ENCODE measurements at places on chromosomes 13 and 19.

- no peak for DNase-seq
These were observed 1456.1 kb upstream of the MIR17HG start for GRCh38 chr13:89891416-89891815.

GRCh38 chr13:52665325-52665724 is 12.7 kb downstream of the SUGT1 start:
- DNase-seq: peak; percentile 8

DNA sequence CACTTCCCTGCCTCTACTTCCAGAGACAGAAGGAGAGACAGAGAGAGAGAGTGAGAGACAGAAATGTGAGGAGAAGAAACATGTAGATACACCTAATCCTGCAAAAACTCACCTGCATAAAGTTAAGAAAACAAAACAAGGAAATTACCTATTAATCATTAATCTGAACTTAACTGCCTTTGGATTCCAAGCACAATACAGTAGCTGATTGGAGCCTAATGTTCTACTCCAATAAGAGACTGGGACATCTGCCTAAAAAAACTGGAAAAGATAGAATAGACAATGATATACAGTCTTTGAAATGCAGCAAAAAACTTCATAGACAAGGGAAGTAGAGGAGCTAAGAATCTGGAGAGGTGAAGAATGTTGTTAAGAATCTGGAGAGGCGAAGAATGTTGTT is 910.2 kb upstream of the SLC10A2 start:
- DNase-seq: no peak

GRCh38 chr19:41500443-41500842 is 57.5 kb downstream of the ERICH4 start:
- no peak for DNase-seq

DNA sequence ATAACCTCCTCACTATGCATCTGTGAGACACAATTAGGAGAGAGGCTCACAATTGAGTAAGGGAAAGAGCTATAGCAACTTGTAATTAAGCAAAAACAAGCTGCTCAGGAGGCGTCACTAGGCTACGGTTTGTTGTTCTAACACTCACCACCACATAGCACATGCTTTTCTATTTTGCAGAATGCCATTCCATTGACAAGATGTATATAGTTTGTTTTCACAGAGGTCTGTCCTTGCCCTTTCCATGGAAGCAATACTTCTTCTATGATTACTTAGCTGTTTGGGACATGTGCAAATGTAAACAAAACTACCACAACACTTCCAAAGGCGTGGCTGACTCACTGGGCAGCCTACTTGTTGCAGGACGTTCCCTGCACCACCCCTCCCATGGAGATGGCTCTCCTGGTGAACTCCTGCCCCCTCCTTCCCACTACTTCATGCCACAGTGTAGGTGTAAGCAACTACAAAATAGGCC is 33.9 kb upstream of the FAM216B start:
- DNase-seq: peak; percentile 89

GRCh38 chr19:33678796-33679585 is 57.2 kb downstream of the CHST8 start:
- no peak for DNase-seq

GRCh38 chr13:98548230-98548629 is 28.7 kb downstream of the STK24 start:
- no peak for DNase-seq

GRCh38 chr13:102812611-102813287 is 13.8 kb downstream of the BIVM start:
- DNase-seq: no peak

- peak; percentile 65 for DNase-seq
These were observed 100.4 kb downstream of the RFC3 start for GRCh38 chr13:33918199-33918932.

DNA sequence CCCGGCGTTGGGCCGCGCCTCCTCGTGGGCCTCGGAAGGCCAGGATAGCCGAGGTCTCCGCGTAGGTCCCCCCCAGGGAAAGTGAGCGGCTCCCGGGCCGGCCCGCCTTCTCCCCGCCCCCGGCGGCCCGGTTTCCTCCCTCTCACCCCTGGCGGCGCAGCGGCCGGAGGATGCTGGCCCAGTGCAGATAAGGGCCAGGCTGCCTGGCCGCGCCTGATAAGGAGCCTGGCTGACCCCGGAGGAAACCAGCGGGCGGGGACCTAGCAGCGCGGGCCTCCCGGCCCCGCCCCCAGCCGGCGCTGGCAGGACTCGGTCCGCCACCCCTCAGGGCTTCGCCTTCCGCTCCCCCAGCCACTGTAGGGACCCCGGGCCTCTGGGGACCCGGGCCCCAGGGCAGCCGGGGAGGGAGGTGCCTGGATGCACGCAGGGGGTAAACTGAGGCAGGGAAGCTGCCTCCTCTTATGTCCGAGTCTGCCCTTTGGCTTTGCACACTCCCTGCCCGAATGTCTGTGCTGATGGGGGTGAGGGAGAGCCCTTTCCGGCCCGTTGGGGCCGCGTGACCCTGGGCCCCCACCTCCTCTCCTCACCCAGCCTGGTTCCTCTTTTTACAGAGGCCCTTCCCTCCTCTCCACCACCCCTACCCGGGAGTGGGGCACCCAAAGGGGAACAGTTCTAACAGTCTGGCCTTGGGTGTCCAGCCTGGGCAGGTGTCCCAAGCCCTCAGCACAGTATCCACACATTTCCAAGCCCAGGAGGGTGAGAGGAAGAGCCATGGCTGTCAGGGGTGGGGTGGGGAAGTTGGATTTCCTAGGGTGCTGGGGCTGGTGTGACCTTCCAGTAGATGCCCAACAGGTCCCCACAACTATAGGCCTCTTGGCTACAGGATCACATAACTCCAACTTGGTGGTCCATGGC is at the start of gene LYL1:
Gene LYL1, minus strand, starts transcription at position 193 of the 915 bp plus-strand sequence. CDS start 1,687 bp downstream, outside the sequence.
- DNase-seq: no peak

DNA sequence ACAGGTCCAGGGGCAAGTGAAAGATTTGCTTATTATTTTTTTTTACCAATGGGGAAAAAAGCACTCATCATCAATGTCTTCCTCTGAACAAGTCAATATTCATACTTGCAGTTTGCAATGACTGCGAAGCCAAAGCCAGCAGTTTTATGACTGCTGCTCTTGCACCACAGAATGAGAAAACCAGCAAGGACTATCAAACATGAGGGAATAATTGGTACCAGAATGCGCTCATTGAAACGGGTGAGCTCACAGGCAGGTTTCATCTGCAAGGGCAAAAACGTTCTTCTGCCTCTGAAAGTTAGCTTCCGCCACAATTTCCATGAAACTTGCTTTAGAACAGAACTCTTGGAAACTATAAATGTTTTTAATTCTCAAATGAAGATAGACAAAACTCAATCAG is 5.5 kb downstream of the DLEU7 start:
- DNase-seq: no peak

GRCh38 chr13:24679686-24680085 is 522 bp upstream of the ATP12A start:
- no peak for DNase-seq

- DNase-seq: no peak
These were observed 147.2 kb upstream of the ZNF507 start for GRCh38 chr19:32197896-32198882.

DNA sequence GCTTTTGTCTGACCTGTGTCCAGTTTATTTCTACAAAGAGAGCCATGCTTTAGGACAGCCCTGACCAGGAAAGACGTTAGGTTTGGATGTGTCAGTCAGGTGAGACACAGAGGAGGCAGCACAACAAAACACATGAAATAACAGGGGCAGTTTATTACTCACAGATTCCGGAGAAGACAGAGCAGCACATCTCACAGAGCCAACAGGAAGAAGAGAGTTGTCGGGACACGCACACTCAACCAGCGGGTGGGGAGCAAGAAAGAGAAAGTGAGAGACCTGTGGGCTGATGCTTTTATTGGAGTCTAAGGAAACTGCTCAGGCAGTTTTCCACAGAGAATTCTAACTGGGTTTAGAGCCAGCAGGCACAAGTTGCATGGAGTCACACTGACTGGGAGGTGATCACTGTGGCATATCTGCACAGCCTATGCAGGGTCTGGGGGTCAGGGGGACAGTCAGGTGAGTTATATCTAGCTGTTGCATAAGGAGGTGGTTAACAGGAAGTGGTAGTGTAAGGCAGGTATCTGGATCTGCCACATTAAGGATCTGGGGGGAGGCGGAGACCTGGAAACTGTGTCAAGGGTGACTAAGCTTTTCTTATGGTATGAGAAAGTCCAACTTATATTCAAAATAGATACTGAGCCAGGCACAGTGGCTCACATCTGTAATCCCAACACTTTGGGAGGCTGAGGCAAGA is 24.1 kb upstream of the CEACAM20 start:
- no peak for DNase-seq

DNA sequence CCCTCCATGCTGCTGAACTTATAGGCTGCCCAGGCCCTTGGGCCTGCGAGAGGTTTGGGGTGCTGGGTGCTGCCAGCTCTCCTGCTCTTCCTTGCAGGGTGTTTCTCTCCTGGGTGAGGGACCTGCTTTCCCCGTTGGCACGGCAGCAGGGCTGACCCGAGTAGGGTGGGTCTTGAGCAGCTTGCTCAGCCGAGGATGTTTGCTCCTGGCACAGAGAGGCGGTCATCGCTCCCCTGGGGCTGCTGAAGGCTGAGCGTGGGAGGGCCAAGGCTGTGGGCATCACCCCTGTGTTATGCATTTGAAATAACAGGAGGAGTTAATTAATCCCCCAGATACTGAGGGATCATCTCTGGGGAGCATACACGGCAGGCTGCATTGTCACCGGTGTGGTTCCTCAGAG is 5.3 kb downstream of the KCTD15 start:
- no peak for DNase-seq

GRCh38 chr19:17172624-17173345 is 42.4 kb upstream of the USE1 start:
- DNase-seq: no peak

DNA sequence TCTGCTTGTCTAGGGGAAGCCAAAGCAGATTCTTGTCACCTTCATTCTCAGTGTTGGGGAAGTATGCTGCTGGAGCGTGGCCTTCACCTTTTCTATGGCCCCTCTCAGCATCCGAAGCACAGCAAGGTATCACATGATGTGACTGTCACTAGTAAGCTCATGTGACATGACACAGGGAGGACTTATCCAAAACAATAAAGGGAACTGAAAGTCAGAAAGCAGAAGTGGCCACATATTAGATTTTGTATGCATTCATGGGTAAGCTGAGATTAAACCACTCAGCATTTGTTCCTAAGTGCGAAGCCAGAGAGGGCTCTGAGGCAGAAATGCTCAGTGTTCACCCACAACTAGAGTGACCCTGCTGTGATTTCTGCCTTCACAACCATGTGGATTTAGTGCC is 72.8 kb upstream of the PCDH8 start:
- no peak for DNase-seq

DNA sequence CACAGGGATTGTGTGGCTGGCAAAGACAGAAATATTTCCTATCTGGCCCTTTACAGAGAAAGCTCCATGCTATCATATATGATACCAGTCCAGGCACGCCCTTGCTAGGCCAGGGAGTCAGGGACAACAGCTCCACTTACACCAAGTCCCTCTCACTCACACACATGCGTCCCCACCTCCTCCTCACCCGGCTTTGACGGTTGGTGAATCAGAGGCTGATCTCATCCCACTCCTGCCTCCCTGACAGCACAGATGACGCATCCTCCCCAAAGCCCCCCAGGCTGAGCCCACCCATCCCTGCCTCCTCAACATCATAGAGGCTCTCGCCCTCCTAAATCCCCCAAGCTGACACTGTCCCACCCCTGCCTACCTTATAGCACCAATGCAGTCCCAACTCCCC is 62.7 kb downstream of the F2RL3 start:
- DNase-seq: no peak

- no peak for DNase-seq
These were observed 77.8 kb downstream of the INSR start for GRCh38 chr19:7216373-7216902.

DNA sequence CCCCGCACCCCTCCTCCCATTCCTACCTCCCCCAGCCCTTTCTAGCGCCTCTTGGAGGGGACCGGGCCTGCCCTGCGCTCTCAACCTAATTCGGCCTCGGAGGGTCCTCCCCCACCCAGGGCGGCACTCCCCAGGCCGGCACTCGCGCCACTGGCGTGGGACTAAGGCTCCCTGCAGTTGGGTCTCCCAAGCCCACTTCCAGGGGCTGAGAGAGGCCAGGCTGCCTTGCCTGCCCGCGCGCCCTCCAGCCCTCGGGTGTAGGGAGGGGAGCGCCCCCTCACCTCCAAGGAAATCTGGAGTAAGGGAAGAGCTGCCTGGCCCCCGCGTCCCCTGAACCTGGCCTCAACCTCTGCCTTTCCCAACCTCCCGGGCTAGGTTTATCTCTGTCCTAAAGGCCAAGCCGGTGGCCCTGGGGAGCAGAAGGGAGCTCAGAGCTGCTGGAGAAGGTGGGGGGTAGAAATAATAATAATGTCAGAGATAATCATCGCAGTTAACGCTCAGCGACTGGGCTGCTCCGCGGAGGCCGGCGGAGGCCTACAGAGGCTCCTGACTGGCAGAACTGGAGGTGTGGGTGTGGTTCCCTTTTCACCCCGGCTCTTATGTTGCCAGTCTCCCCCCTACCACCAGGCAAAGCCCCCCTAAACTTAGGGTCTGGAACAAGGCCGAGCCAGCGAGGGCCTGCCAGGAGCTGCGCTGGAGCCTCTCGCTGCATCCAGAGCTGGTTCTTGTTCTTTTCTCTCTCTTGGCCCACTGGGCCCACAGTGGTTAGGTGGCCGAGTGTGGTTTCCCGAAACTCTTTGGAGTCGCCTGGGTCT is 9.6 kb downstream of the ZIC2 start:
- no peak for DNase-seq

DNA sequence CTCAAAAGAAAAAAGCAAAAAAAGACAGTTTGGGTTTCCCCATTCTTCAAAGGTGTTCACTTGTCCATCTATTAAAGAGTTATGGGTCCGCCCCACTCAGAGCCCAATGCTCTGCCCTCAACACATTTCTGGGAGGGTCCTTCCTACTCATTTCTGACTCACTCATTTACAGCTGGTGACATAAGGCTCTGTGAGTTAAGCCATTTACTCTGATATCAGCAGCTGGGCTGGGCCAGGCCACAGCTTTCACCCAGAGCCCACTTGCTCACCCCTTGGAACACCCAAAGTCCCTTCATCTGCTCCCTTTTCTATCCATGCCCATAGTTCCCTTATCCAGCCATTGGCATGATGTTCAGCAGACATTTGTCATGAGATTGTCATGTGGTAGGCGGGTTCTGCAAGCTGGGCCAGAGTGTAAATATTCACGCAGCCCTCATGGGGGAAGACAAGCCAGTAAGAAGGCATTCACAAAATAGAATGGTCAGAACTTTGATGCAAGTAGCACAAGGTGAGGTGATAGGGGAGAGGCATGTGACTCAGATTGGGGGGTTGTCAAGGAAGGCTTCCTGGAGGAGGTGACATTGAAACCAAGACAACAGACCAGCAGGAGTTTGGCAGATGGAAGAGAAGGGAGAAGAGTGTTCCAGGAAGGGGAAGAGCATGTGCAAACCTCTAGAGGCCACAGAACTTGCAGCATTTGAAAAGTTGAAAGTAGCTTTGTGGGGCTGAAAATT is 5.9 kb downstream of the MAST1 start:
- no peak for DNase-seq

Measured in NCI-H748 treated with DMSO at 0.1 percent for 48 hours (cell line).